ENCODE measurements at places on chromosomes 4 and X.
A peak's percentile ranks its signal among the peaks of the same experiment; 100 is the strongest.

DNA sequence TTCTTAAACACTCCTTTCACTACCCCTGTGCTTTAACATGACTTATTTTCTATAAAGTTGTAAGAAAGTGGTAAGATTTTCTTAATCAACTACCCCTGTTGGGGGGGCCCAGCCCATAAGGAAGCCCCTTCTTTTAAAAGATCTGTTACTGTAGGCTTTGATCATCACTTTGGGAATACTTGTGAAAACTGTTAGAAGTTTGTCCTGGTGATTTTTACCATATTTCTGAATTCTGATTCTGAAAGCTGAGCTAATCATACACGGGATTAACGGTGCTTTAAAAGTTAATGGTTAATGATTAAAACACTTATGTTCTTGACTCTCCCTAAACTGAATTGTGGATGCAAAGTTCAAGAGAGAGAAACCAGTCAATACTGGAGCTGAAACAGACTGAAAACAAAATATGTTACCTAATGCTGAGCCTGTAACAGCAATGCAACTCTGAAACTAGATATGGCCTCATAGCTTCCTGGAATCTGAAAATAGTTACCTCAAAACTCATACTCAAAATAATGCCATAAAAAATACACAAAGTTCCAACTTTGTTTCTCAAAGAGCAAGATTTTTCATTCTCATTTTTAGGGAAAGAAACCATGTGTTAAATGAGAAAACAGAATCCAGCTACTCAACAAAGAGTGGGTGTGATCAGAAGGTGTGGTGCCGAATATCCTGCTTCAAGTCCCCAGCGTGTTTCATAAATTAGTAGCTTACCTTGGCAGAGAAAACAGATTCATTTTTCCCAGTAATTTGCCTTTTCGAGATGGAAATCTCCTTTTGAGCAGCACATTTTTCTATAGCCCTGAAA, 31.6 kb downstream of the ADH7 start:
- no peak for DNase-seq

GRCh38 chr4:27278615-27279375, 418.2 kb downstream of the STIM2 start:
- no peak for DNase-seq

DNA sequence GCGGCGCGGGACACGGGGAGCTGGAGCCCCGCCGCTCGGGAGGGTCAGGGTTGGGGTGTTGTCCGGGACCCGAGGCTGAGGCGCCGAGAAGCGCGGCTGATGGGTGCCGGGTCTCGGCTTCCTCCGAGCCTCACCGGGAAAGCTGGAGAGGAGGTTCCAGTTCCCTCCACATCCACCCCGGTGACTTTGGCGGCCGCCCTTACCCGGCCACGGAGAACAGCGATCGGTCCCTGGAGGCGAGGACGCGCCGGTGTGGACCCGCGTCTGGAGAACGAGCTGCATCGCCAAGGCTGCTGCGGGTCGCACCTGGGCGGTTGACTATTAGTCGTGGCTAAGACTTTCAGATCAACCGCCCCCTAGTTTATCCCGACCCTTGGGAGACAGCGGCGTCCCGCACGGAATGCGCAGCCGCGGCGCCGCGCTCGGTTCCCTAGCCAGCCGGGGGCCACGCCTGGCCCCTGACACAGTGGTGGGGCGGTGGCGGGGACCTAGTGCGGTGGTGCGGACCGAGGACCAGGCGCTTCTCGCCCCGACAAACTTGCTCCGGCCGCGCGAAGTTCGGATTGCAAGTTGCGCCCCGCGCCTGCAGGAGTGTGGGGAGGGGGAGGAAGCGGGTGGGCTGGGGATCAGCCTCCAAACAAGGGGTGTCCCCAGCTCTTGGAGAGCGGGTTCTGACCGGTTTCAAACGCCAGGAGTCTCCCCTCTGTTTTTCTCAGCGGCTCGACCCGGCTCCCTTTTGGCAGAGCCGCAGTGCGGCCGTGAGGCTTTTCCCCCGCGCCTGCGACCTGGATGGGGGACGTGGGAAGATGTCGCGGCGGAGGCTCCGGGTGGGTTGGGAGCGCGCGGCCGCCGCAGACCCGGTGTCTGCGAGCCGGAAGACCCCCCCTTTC, 568 bp downstream of the FHDC1 start:
- DNase-seq: peak; percentile 77

DNA sequence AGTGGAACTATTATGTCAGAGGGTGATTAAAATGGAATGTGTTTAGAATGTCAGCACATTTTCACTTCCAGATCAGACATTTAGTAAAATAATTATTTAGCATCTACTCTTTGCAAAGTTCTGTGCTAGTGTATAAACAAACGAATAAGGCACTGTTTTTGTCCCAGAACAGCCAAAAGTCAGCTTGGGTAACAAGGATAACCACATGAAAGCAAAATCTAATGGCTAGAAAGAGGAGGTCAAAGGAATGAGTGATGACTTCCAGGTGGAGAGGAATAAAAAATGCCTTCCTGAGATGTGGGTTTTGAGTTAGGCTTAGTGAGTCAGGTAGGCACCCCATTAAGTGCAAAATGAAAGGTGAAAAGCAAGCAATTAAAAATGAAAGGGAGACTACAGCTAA, 112.6 kb downstream of the ATP10D start:
- no peak for DNase-seq

Measured in upper lobe of right lung (tissue), 1 donor.